Putamen (tissue), 1 donor: ENCODE measurements at places on chromosomes 7 and 10.

- peak; percentile 77 for DNase-seq
These were observed 44.9 kb upstream of the CHST15 start for GRCh38 chr10:124138195-124138882.

DNA sequence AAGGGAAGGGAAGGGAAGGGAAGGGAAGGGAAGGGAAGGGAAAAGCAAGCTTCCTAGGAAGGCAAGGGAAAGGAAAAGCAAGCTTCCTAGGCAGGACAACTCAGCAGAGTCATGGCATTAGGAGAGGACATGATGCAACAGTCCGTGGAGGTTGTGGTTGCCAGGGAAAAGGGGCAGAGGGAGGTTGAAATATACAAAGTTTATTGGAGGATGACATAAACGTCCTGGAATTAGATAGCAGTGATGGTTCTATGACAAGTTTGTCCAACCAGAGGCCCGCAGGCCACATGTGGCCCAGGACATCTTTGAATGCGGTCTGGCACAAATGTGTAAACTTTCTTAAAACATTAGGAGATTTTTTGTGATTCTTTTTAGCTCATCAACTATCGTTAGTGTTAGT, 59.8 kb upstream of the OPN4 start:
- DNase-seq = no peak

DNA sequence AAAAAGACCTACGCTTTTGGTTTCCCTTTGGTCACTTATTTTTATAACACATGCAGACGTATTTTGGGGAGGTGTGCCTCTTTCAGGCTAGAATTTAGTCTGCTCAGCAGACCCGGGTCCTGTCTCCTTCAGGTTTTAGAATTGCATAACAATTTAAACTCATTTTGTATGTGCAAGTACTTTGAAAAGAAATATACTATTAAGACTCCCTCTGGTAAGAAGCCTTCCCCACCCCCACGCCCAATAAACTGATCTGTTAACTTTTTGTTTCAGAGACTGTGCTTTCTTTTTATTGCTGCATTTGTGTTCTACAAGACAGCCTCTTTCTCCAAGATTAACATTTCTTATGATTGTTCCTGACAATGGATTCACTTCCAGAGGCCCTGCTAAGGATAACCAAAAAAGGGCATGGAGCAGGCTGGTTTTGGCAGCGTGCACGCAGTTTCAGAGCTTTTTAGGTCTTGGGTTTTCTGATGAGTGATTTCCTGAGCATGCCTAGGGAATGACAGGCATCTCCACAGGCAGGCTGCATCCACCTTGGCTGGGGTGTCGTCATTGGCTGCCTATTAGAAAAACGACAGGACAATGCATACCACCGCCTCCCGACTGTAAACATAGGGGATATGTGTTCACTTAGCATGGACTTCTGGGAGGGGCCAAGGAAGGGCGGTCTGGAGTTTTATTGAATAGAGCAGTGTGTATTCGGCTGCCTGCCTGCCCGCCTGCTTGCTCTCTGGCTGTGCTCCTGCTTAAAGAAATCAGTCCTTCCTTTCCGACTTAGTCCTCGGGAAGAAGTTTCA, at the start of gene CALD1:
CALD1 (plus strand) TSS at position 694 of the 800 bp plus-strand sequence. CDS start 88,100 bp downstream, outside the sequence.
- DNase-seq = peak; percentile 36

DNA sequence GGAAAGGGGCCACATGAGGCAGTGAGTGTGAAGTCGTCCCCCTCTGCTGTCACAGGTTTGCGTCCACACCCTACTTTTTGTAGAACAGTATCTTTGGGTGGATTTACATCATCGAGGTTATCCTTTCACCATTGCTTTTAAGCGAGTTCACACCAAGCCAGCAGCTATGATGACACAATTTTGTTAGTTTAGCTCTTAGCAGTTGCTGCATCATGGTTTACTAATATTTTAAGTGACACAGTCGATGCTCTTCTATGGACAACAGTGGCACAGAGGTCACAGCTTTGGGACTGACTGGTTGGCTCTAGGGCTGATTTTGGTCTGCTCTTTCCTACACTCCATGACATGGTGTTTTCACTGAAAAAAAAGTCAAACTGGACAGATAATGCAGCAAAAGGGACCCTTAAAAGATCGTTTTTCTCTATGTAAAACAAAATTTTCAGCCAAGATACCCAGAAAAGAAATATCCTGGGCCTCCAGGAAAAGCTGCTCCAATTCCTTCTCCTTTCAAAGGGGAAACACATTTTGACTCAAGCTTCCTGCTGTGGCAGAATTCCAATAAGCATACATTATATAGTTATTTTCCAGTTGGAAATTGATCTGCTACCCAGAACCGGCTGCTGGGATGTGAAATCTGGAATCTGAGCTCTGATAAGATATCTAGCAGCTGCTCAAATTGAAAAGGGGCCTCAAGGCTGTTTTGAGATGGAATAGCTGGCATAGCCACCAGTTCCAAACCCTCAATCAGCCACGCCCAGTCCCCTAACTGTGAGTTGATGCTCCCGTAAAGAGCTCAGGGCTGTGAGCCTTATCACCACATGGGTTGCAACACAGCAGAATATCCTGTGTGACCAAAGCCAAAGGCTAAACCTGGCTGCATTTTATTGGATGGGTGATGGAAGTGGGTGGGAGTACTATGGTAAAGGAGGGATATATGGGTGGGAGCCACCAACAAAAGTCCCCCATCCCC, 114.2 kb downstream of the SMURF1 start:
- DNase-seq = no peak

GRCh38 chr7:90857603-90858002, 261.5 kb downstream of the CDK14 start:
- no peak for DNase-seq

GRCh38 chr10:734481-734880, 45.0 kb upstream of the DIP2C start:
- DNase-seq = no peak

GRCh38 chr10:98556061-98556460, 109.3 kb upstream of the HPS1 start:
- DNase-seq = no peak
